ENCODE measurements at places on chromosomes 11 and 22.

DNA sequence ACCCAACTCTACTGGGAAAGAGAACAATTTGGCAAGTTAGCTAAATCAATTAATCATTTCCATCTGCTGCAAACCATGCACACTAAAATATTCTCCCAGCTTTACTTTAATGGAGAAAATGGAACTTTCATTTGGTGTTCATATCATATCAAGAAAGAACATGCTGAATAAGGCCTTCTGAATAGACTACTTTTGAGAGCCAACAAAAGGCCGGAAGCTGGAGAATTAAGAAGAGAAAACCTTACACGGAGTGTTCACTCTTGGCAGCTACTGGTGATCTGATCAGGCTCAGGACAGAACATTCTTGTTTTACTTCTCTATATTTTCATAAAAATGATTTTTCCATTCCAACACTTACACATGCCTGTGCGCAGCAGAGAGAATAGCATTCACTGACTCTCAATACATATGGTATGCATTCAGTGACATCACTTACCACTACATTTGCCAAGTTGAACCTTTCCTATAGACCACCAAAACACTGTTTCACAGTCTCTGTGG, 165.3 kb downstream of the TTC28 start:
- DNase-seq: no peak

- DNase-seq: peak; percentile 100
These were observed 271 bp downstream of the FKBP2 start for GRCh38 chr11:64241241-64241490.

- DNase-seq: no peak
These were observed 3.1 kb upstream of the COMMD9 start for GRCh38 chr11:36292311-36292722.

DNA sequence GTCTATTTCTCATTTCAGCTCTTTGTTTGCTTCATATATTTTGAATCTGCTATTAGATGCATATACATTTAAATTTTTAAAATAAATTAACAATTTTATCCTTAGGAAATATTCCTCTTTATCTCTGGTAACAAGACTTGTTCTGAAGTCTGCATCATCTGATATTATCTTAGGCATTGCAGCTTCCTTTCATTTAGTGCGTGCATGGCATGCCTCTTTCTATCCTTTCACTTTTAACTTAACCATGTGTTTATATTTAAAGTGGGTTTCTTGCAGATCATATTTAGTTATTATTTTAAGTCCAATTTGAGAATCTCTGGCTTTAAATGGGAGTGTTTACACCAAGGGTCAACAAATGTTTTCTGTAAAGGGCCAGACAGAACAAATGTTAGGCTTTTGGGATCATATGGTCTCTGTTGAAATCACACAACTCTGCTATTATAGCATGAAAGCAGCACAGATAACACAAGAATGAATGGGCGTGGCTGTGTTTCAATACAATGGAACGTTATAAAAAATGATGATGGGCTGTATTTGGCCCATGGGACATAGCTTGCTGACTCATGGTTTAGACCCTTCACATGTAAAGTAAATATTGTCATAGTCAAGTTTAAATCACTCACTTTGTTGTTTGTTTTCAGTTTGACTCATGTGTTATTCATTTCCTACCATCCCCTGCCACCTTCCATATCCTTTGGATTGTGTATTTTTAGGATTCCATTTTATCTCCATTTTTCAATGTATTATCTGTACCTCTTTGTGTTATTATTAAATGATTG, 83.9 kb upstream of the SNX19 start:
- DNase-seq: no peak

DNA sequence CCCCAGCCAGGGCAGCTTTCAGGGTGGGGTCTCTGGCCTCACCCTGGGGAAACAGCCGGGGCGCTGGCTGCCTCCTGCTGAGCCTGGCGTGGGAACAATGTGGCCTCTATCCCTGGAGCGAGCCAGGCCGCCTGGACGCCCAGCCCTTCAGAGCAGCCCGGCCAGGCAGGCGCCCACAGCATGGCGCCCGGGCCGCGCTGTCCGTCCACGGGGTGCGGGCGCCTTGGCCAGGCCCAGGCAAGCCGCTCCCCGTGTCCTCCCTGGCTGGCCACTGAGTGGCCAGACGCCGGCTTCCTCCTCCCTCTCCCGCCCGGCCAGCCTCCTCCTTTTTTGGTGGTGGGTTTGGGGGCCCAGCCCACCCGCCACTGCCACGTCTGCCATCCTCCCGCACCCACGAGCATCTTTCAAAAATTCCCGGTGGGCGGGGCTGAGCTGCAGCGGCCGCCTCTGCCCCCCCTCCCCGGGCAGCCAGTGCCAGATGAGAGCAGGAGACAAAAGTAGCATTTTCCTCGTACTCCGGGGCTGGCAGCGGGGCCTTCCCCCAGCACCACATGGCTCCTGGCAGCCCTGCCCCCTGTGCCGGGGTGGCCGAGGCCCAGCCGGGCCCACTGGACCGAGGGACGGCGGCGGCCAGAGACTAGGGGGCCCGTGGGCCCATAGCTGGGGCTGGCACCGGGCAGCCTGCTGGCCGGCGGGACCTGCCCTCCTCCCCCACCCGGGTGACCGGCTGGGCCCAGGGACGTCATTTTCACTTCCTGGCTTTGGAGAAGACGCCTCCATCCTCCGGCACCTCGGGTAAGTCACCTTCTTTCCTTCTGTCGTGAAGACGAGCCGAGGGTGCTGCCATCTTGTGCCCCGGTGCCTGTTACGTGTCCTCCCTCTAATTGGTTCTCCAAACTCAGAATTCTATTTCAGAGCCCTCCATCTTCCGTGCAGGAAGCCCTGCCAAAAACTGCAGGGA, 70.2 kb upstream of the PPARA start:
- peak; percentile 89 for DNase-seq

- DNase-seq: no peak
These were observed 63.9 kb upstream of the USP47 start for GRCh38 chr11:11777897-11778296.

GRCh38 chr11:40397141-40397540, 1062.3 kb downstream of the LRRC4C start:
- DNase-seq: no peak

DNA sequence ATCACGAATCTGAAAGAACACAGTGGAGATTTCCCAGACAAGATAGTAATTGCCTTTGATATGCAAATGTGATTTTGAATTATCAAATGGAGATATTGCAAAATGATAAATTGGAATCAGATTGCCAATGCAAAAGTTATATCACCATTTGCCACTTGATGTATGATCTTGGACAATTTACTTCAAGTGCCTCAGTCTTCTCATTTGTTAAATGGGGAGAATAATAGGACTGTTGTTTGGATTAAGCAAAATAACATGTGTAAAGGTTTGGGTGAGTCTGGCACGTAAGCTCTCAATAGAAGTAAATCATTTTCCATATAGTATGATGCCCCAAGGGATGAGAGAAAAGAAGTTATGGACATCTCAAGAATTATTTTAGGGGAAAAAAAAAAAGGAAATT, 7.9 kb upstream of the PHF21A start:
- DNase-seq: no peak

- no peak for DNase-seq
These were observed 50.7 kb upstream of the CWF19L2 start for GRCh38 chr11:107508201-107508857.

GRCh38 chr11:61694602-61694939, 14.4 kb downstream of the DAGLA start:
- no peak for DNase-seq

DNA sequence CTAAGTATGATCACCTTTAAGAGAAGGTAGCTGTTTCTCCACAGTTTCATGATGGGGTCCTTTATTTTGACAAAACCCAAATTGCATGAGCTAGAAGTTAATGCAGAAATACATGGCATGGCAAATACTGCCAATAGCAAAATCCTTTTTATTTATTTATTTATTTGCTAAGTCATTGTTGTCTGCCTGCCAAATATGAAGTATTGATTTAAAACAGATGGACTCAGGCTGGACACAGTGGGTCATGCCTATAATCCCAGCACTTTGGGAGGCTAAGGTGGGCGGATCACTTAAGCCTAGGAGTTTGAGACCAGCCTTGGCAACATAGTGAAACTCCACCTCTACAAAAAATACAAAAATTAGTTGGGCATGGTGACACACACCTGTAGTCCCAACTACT, 52.4 kb downstream of the LARGE2 start:
- no peak for DNase-seq

DNA sequence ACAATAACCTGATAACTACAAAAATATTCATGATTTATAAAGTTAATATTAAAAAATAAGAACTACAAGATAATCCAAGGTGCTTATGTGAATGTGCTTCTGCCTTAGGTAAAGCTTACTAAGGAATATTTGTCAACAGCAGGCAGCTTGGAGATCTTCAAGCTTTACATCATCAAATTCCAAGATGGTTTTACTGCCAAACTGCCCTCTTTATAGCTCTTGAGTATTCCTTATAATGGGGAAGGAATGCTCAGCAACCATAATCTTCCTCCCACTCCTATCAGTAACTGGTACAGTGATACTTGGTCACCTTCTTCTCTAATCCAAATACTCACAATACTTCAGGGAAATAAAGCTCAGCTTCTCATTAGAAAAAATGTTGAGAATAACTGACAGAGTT, 30.1 kb downstream of the SBF2 start:
- no peak for DNase-seq

DNA sequence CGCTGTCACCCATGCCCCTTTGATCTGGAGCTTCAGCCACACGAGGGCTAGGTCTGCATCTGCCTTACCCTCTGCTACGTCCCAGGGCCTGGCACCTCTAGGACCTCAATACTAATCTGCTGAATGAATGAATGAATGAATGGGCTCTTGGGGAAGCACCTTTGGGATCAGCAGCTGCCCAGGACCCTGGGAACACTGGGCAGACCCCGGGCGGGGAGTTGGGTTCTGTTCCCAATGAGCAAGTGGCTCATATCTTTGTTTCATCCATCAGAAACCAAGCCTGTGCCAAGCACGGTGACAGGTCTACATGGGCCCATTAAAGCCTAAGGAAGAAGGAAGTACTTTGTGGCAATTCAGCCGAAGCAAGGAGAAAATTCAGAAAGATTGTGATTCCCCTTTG, 41.5 kb upstream of the SHISAL1 start:
- DNase-seq: no peak

Data from right atrium auricular region (tissue), 2 donors.